NCI-H1417 (cell line): ENCODE measurements at places on chromosomes 4 and X.

DNA sequence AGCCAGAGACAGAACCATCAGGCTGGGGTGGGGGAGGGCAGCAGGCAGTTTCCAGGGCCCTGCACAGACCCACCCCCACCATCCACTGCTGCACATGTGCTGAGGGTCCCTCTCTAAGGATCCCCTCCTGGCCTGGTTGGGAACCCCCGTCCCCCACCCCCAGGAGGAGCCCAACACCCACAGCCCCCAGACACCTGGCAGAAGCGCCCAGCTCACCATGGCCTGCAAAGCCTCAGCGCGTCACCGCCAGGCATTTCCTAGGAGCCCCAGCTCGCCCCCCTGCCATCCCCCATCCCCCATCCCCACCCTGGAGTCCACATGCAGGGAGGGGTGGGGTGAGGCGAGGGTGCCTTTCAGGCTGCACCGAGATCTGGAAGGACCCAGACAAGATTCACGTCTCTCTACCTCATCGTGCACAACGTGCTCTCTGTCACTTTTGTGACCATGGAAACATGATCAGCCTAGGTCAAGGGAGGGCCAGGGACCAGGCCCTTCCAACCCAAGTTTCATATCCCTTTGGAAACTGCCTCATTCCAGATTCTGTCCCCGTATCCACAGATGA, 9.3 kb downstream of the MXD4 start:
- DNase-seq = no peak

DNA sequence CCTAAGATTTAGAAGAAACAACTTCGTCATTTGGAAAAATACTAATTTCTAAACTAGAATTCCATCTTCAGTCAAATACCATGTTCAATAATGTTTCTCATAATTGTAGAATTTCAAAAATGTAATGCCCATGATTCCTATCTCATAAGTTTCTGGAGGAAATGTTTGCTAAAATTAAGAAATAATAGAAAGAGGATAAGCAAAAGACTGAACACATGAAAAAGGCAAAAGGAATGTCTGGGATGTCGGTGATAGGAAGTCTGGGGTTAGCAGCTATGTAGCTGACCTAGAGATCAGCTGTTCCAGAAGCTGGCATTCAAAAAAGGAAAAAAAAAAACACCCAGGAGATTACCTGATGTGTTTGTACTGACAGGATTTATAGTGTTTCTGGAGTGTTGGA, 18.9 kb upstream of the PCDH10 start:
- no peak for DNase-seq

DNA sequence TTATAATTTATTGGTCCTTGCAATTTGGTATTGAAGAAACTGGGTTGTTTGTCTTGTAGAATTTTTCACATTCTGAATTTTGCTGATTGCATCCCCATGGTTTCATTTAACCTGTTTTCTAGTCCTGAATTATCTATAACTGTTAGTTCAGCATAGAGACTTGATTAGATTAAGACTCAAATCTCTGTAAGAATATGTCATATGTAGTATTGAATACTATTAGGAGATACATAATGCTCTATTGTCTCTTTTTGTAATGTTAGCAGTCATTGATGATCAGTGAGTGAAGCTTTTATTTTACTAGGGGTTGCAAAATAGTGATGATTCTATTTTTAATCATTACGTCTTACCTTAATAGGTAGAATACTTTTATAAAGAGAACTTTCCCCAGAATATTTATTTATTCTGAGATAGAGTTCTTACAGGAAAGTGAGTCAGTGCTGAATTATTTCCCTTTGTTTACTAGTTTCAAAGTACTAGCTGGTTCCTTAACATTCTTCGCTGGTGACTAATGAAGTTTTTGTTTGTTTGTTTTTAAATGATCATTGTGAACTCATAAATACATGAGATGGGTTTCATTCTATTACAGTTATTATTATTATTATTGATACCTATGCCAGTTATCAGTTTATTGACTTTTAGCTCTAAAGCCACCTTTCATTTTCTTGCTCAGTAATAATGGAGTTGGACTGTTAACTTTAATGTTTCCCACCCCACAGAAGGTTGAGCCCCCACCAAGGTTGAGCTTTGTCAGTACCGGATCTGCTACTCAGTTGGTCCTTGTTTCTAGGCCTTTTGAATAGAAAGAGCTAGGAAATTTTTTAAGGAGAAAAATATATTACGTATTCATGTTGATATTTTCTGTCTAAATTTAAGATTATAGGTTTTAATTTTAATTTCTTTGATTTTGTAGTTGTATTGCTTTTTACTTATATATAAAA, 102.3 kb downstream of the LARP1B start:
- no peak for DNase-seq

DNA sequence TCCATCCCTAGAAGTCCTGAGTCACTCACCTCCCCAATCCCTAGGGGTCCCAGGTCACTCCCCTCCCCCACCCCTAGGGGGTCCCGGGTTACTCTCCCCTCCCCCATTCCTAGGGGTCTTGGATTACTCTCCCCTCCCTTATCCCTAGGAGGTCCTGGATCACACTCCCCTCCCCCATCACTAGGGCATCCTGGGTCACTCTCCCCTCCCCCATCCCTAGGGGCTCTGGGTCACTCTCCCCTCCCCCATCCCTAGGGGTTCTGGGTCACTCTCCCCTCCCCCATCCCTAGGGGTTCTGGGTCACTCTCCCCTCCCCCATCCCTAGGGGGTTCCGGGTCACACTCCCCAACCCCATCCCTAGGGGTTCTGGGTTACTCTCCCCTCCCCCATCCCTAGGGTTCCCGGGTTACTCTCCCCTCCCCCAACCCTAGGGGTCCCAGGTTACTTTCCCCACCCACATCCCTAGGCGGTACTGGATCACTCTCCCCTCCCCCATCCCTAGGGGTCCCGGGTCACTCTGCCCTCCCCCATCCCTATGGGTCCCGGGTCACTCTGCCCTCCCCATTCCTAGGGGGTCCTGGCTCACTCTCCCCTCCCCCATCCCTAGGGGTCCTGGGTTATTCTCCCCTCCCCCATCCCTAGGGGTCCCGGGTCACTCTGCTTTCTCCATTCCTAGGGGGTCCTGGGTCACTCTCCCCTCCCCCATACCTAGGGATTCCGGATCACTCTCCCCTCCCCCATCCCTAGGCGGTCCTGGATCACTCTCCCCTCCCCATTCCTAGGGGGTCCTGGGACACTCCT, 2.1 kb downstream of the ASMTL start:
- no peak for DNase-seq

DNA sequence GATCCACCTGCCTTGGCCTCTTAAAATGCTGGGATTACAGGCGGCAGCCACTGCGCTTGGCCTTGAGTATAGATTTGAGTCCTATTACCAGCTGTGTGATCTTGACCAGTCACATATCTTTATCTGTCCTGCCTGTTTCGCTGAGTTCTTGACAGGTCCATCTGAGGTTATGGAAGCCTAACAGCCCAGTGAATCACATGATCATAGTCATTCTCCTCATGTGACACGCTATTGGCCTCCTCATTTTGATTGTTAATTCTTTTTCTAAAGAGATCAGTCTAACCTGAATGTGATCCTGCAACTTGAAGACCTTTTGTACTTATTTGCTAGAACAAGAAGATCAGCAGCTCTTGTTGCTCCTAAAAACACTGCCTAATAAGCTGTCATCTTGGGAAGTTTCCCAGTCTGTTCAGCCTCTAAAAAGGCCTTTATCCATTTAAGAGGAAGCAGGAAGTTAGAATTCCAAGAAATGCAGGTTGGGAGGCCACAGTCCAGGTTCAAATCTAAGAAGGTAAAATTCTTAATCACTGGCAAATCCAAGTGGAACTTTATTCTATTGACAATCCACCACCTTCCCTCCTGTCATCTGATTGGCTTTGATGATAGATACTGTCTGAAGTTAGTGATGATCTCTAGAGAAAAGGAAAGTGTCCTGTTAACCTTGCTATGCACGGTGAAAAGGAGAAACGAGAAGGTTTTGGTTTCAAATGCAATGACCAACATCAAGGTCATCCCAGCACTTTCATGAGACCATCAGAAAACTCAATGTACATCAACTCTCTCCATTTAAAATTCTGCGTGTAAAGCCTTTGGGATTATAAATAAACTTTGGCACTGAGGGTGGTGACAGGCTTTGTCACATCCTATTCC, 86.9 kb downstream of the CHRNA9 start:
- DNase-seq = no peak
